COR-L47 (cell line): ENCODE measurements at places on chromosomes 2 and 18.

GRCh38 chr2:122236152-122236874, 480.9 kb downstream of the TSN start:
- DNase-seq, result no peak

DNA sequence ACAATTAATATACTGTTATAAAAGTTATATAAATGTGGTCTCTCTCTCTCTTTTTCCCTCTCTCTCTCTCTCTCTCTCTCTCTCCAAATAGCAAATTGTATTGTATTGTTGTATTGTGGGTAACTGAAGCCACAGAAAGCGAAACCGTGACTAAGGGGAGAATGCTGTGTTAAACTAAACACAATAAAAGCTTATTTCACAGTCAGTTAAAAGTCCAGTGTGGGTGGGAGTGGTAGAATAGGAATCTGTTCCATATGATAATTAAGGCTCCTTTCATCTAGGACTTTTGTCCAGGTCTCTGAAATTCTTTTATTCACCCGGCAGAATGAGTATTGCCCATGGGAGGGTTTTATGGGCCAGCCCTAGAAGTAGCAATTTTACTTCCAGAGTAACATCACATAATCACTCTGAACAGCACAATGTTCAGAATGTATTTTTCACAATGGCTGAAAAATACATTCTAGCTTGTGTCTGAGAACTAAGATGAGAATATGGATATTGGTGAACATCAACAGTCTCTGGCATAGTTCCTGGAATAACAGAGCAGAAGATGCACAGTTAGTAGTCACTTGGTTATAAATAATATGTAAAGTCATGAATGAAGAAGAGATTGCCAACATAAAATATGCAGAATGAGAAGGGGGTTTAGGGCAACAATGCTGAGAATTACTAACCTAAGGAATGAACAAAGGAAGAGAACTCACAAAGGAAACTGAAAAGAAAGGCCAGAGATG, 399.1 kb downstream of the PLCL1 start:
- DNase-seq, result no peak

DNA sequence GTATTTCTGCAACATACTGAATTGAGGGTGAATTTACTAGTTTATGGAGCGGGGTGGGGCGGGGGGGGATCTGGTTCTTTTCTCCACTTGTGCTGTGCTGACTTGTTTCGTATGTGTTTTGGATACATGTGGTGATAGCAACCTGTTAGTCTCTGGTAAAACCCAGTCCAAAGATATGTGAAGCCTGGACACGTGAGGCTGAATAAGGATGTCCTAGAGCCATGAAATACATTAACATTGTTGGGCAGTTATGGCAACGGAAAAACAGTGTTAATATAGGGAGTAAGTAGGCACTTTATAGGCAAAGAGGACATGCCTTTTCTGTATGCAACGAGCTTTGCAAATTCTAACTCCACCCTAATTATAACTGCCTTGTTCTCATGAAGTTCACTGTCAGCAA, 42.1 kb upstream of the NEMP2 start:
- DNase-seq, result no peak

DNA sequence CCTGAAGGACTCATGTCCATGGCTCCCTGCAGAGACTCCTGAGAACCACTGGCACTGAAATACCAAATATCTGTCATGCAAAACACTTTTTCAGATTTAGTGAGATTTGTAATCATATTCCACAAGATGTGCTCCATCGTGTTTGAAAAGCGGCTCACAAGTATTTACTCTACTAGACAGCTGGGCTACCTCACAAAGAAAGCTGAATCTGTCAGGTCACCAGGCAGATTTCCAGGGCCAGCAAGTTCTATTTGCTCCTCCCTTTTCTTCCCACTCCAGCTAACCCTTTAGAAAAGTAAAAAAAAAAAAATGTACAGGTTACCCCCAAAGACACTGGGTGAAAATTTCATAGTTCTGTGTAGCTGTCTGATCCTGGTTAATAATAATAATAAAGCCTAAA, 22.9 kb downstream of the WIPF1 start:
- no peak for DNase-seq

DNA sequence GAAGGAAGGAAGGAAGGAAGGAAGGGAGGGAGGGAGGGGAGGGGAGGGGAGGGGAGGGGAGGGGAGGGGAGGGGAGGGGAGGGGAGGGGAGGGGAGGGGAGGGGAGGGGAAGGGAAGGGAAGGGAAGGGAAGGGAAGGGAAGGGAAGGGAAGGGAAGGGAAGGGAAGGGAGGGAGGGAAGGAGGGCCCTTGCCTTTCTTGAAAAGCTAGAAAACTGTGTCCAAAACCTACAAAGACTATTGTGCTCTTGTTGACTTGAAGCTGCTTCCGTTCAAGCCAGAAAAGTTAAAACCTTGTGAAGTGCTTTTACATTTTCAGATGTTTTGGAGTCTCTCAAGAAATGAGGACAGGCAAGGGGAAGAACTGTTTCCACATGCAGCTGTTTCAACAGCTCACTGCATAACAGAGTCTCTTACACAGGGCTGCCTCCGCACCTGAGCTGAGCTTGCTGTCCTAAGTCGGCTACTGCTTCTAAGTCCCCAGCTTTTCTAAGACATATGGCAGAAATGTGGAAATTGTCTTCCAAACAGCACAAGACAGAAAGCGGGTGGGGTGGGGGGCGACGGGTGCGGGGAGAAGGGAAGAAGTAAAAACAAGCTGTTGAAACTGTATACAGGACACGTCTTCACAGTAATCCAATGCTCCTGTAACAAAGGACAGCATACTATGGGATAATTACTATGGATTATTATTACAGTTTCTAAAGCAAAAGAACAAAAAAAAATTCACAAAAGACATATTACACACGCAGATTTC, 46.1 kb downstream of the BCL11A start:
- DNase-seq, result no peak

DNA sequence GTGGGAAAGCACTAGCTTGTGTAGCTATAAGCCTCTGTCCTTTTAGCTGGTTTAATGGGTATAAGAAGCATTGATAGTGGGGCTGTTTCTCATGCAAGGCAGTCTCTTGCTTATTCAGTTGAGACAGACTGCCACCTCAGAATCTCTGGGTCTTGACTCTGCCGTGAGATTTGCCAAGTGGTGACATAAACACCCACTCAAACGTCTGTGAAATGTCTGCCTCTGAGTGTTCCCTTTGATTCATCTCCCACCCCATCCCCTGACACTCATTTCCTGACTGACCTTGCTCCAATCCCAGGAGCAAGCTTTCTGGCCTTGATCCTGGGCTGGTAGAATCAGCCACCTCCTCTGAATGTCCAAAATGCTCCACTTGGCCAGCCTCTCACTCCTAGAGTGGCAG, 141.9 kb upstream of the RBMS1 start:
- no peak for DNase-seq
